ENCODE measurements at places on chromosomes 11 and 22.

DNA sequence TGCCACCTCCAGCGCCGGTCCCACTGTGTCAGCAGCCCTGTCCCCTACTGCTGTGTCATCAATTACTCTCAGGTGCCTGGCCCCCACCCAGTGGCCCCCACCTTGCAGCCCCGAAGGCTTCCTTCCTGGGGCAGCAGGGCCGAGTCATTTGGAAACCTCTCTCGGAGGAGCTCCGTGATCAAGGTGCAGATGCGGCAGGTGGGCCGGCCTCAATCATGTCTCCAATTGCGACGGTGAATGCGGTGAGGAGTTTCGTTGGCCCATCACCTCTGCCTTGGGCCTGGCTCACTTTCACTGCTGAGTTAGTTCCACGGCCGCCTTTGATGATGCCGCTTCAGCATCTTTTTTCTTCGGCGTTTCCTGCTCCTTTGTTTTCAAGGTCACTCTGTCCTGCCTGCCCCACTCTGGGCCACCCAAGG is 11.3 kb upstream of the CXCR5 start:
- H3K27ac ChIP-seq, result no peak overlapping the region
- no peaks in the 10 kb centered on the region for H3K27me3 ChIP-seq
- peaks cover 18% of the 10 kb centered on the region for H3K4me1 ChIP-seq
- H3K36me3 ChIP-seq, result no peaks in the 10 kb centered on the region
- H3K4me3 ChIP-seq, result no peak overlapping the region

DNA sequence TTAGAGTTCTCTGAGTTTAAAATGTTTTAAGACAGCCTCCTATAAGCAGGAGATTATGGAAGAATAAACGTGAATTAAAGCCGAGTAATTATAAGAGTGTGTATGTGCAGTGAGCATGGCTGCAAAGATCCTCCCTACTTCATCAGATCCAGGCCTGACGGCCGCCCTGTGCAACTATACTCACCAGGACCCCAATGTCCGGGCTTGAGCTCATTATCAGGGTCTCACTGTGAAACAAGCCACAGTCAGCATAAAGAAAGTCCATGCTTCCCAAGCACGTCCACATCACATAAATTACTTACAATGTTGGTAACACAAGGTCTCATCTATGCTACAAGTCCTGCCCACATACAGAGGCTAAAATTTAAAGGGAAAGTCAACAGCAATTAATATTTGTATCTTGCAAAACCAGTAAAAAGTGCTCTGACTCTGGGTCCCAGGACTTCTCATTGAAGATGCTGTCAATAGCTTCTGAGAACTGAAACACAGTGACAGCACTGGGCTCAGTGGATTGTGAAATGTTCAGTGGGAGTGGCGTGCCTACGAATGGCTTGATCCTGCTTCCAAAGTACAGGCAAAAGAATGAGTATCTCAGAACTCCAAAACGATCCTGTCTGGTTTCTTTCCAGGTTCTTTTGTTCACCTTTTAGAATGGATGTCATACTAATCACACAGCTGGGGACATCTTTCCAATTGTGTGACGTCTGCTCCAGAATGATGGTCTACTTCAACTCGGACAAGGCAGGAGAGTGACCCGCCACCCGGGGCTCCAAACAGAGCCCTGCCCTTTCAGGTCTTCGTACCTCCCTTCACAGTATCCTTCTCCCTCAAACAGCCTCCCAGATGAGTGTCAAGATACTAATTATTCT is 72.1 kb upstream of the ARFGAP3 start:
- no peaks in the 10 kb centered on the region for H3K36me3 ChIP-seq
- no peaks in the 10 kb centered on the region for H3K27me3 ChIP-seq
- H3K4me1 ChIP-seq, result peaks cover 67% of the 10 kb centered on the region

DNA sequence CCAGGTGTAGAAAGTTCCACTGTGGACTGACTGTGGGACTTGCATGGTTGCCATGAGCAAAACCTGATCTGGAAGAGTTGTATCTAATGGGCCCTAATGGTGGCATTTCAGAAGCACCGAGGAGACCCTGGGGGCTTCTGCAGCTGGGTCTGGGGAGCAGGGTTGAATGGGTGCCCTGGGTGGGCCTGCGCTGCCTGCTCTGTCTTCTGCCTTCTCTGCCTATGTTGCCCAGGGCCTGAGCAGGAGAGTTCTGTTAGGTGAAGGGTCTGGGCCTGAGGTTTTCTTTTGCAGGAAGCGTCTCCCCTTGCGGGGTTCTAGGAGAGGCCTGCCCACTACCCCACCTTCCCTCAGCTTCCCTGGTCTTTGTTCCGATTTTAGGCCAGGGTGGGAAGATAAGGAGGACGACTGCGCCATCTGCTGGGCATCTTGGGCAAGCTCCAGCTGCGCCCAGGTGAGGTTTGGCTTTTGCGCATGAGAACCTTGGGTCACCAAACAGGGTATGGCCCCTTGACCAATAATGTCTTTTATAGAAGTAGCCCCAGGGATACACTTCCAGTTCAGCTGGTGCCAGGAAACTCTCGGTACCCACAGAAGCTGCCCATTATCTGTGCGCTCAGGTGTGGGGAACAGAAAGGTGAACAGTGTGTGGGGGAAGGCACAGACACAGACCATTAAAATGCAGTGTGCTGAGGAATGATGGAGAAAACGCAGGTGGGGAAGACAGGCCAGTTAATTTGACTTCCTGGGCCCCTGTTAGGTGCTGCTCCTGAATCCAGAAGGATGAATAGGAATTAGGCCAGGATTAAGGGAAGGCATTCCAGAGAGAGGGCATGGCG is 23.2 kb downstream of the COMMD9 start:
- H3K27me3 ChIP-seq, result no peaks in the 10 kb centered on the region
- no peaks in the 10 kb centered on the region for H3K36me3 ChIP-seq
- no peak overlapping the region for H3K4me3 ChIP-seq
- H3K4me1 ChIP-seq, result no peaks in the 10 kb centered on the region
- DNase-seq, result peak; percentile 72
- no peak overlapping the region for H3K27ac ChIP-seq

DNA sequence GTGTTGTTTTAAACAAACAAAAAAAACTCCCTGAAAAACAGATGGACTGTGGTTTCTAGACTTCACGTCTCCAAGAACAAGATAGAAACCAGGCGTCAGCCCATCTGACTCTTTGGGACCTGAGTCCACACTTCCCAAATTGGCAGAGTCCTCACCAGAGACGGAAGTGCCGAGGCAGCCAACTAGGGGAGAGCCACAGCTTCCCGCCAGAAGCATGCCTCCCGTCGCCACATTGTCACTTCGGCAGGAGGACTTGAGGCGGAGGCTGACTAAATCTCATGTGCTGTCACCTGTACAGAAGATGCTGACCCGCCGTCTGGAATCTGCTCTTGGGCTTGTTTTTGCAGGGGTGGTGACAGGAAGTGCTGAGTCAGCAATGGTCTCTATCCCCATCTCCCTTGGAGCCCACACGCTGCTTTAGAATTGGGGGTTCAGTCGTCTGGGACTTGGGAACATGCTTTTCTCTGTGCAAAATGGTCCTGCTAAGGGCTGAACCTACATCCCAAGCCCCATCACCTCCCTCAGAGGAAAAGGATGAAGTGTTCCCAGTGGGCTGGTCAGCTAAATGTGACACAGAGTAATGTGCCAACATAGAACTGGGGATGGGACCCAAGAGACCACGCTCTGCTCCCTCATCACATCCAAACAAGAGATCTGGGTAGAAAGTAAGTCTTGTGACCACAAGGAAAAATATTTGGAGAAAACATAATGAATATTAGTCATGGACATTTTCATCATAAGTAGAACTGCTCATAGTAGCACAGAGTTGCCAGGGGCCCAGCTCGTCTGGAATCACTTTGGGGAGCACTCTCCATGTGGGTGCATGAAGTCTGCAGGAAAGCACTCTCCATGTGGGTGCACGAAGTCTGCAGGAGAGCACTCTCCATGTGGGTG is 152.9 kb downstream of the SNX19 start:
- H3K4me1 ChIP-seq, result no peaks in the 10 kb centered on the region
- no peak overlapping the region for H3K4me3 ChIP-seq
- H3K27ac ChIP-seq, result no peak overlapping the region

DNA sequence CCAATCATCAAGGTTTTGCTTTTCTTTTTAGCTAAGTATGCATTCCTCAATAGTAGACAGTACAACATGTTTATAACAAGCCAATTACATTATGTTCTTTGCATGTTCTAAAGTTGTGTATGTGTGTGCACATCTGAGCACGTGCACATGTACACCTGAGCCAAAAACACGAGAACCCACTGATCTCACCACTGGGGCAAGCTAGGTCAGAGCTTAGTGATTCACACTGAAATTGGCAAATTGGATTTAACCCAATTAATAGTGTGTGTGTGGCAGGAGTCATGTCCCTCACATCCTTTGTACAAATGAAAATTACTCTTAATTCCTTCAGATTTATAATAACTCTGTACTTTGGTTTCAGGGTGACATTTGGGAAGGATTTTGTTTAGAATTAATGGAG is 145.7 kb upstream of the TEAD1 start:
- DNase-seq, result no peak
- H3K4me3 ChIP-seq, result no peak overlapping the region

GRCh38 chr22:50473855-50474671 is 772 bp downstream of the SBF1 start:
- peak overlapping the region; percentile 23 for H3K27ac ChIP-seq
- peak overlapping the region; percentile 82 for H3K4me3 ChIP-seq
- peak; percentile 36 for DNase-seq

- no peak overlapping the region for H3K4me3 ChIP-seq
- no peaks in the 10 kb centered on the region for H3K36me3 ChIP-seq
- H3K4me1 ChIP-seq, result no peaks in the 10 kb centered on the region
These were observed 187.8 kb downstream of the MIAT start for GRCh38 chr22:26845021-26845743.

DNA sequence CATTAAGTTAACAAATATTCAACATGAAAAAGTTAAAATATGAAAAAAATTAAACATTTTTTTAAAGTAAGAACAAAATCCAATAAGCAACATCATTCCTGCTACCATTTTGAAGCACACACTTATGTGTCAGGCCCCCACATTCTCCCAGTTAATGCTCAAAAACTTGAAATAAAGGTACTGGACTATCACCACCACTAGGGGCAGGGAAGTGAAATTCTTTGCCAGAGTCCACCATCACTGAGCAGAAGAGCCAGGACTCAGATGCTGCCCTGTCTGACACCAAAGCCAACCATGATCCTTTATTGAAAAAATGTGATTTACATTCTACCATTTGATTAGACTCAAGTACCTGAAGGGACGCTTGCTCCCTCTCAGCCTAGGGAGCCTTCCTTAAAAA is 39.1 kb downstream of the PITPNB start:
- DNase-seq, result no peak
- no peak overlapping the region for H3K4me3 ChIP-seq
- H3K27ac ChIP-seq, result no peak overlapping the region
- no peaks in the 10 kb centered on the region for H3K27me3 ChIP-seq
- peaks cover 2% of the 10 kb centered on the region for H3K36me3 ChIP-seq

DNA sequence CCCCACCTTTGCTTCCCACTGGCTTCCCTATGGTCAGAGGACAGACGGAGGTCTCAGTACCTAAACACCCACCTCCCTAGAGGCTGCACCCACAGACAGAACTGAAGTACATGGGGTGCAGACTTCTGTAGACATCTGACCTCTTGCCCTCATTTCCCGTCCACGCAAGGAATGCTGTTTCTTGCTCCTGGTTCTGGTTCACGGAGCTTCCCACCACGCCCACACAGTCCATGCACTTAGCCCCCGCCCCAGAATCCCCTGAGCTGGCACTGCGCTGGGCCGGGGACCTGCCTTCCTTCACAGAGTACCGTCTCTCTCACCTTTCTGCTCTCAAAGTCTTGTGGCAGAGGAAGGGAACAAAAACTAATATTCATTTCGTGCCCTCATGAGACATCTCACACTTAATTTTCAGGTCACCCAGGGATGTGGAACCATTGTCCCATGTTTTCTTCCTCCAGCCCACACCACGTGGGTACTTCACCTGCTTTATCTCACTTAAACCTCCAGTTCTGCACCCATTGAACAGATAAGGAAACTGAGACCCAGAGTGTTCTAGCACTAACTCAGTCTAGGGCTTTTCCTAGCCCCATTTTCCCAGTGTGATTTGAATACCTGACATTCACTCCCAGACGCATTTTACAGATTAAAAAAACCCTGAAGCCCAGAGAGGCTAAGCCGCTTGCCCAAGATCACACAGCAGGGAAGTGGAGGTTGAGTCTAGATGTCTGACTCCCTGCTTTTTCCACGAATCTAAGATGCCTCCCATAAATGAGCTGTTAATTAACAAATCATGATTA is 5.7 kb downstream of the TMPRSS6 start:
- no peaks in the 10 kb centered on the region for H3K4me1 ChIP-seq
- H3K36me3 ChIP-seq, result no peaks in the 10 kb centered on the region
- DNase-seq, result no peak
- H3K27me3 ChIP-seq, result peaks cover 12% of the 10 kb centered on the region
- no peak overlapping the region for H3K4me3 ChIP-seq

- peaks cover 88% of the 10 kb centered on the region for H3K36me3 ChIP-seq
- no peak for DNase-seq
- no peak overlapping the region for H3K4me3 ChIP-seq
- H3K27me3 ChIP-seq, result no peaks in the 10 kb centered on the region
- no peak overlapping the region for H3K27ac ChIP-seq
These were observed 64.6 kb upstream of the ADSL start for GRCh38 chr22:40281717-40282116.

DNA sequence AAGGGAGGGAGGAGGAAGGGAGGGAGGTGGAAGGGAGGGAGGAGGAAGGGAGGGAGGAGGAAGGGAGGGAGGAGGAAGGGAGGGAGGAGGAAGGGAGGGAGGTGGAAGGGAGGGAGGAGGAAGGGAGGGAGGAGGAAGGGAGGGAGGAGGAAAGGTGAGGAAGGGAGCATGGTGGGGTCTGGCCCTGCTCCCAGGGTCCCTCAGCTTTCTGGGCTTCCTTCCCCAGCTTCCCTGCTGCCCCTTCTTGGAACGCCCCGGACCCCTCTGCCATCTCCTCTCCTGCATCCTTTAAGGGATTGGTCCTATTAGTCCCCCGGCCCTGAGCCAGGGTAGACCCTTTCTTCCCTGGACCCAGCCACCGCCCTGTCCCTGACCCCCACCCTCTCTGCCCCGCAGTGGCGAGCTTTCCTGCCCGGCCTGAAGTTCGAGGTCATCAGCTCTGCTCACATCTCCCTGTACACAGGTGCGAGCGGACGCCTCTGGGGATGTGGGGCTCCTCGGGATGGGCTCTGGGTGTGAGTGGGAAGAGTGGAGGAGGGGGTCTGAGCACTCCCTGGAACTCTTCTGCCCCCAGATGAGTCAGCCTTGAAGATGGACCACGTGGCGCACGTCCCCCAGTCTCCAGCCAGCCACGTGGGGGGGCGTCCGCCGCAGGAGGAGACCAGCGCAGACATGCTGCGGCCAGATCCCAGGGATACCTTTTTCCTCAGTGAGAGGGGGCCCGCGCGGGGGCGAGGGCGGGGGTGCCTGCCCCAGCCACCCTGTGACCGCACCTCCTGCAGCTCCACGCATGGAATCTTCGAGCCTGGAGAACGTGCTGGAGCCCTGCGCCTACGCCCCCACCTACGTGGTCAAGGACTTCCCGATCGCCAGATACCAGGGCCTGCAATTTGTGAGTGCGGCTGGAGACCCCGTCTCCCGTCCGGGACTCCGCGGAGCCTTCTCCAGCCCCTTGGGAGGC is 6.0 kb downstream of the B4GALNT4 start:
- H3K4me3 ChIP-seq, result no peak overlapping the region
- H3K36me3 ChIP-seq, result no peaks in the 10 kb centered on the region
- peaks cover 35% of the 10 kb centered on the region for H3K27me3 ChIP-seq
- DNase-seq, result no peak
- H3K27ac ChIP-seq, result no peak overlapping the region
- no peaks in the 10 kb centered on the region for H3K4me1 ChIP-seq

Measured in heart left ventricle (tissue), 16 donors.